ENCODE measurements at places on chromosomes 3 and 15. TPM values are rescaled to one million over a fixed set of nuclear protein-coding genes. Genes with fewer than 3 reads are reported as not detected.

The GUCA1C gene
- not detected for total RNA-seq

DNA sequence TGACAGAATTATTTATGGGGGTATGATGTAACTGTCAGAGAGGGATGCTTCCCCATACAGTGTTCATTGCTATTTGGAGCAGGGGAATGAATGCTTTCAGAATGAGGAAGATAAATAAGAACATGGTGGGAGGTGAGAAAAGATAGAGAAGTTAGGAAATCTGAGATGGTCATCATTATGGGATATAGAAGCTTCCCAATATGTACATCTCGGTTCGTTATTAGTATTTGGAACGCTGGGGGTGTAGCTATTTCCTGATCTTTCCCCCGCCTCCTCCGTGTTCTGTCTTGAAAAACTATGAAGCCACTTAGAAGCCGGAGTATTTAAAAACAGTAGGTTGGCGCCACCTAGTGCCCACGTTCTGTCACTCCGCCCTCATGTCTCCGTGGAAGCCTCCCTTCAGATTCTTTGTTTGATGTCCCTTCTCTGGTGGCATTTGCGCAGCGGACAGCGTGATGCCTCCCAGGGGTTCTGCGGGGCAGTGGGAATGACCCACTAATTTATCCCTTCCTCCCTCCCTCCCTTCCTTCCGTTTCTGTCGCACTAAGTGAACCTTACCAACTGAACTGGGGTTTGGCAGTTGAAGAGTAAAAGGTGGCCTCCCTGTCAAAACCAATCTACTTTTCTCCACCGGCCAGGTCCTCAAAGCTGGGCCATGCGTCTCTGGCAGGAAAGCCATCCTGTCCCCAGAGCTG, 184.5 kb downstream of the FEZF2 start:
- peak; percentile 69 for DNase-seq

GRCh38 chr3:191330530-191331048, 263 bp upstream of the UTS2B start:
- DNase-seq: no peak

GRCh38 chr15:63601704-63602185, 4.6 kb downstream of the FBXL22 start:
- DNase-seq: no peak

DNA sequence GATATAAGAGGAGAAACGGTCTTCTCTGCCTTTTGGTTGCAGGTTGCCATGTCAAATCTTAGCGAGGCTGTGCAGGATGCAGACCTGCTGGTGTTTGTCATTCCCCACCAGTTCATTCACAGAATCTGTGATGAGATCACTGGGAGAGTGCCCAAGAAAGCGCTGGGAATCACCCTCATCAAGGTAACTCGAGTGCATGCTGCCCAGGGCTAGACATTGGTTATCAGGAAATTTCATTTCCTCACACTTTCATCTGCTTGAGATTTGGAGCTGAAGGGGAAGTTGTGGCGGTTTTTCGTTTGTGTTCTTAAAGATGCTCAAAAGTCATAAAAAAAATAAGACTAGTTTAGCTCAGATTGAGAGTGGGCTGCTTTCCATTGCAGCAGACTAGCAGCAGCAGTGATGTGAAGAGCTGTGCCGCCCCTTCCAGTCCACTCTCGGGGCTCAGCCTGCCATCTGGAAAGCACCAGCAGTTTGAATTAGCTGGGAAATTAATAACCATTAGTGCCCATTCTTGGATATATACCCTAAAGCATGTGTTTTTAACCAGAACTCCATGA, 32.2 kb downstream of the GPD1L start:
- no peak for DNase-seq

DNA sequence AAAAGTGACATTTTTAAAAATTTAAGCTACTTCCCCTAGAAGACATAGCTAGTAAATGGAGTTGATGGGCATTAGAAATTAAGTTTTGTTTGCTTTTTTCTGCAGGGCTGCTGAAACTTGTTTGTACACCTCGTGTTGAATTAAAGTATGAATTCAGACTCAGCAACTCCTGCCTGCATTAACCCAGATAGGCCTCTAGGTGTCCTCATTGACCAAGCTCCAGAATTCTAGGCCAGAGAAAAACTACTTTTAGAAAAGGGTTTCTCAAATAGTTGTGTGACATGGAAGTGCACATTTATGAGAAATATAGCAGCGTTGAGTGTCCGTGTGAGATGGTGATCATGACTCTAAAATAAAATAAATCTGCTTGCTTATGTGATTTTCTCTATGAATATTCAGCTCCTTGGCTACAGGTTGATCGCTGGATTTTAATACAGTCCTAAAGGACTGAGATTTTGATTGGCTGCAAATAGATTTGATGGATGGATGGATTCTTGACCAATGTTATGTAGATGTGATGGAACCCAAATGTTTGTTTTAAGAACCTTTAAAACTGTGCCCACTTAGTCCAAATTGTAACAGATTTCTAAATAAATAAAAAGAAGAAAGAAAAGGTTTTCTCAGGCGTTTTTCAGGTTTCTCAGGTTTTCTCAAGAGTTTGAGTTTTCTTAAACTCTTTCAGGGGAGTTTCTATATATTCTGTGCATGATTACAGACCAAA, 39.4 kb upstream of the LMOD3 start:
- DNase-seq: no peak

GRCh38 chr3:69568458-69568857, 170.8 kb upstream of the MITF start:
- no peak for DNase-seq

All from H9 (cell line).